ENCODE measurements at places on chromosomes 2 and 18. TPM values are rescaled to one million over a fixed set of nuclear protein-coding genes. Genes with fewer than 3 reads are reported as not detected.

GRCh38 chr2:202005272-202005887 is 28.3 kb upstream of the FZD7 start:
- DNase-seq: no peak

- DNase-seq: no peak
Observed at GRCh38 chr2:146917431-146918042, 927.3 kb upstream of the ACVR2A start.

DNA sequence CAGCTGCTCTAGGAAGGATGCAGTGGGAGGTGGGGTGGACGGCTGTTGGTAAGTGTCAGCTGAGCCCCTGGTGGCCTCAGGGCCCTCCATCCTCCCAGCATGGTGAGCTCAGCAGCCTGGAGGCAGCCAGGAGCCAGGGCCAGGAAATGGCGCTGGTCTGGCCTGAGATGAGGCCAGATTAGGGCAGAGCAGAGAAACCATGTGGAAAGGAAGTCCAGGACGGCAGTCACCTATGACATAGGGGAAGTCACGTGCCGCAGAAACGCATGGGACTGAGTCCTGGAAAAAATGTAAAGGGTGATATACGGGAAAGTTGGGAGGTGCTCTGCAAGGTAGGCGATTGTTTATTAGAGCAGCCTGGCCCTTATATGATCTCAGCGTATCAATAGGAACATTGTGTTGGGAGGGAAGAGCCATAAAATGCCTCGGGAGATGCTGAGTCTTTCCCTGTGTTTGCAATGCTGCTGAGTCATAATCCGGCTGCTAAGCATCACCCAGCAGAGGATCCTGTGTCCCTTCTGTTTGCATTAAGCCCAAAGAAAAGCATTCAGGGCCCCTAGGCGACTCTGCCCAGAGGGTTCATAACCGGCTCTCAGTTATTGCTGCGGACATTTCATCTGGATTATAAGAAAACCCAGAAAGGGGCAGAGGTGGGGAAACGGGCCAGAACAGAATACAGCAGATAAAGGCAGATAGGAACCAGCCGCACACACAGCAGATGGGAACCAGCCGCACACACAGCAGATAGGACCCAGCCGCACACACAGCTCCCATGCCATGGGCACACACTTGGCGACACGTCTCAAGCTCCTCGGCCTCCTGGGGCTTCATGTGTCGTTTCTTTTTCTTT is 30.3 kb upstream of the B3GNT7 start:
- DNase-seq: no peak

The GRB14 gene
- not detected for polyA plus RNA-seq

DNA sequence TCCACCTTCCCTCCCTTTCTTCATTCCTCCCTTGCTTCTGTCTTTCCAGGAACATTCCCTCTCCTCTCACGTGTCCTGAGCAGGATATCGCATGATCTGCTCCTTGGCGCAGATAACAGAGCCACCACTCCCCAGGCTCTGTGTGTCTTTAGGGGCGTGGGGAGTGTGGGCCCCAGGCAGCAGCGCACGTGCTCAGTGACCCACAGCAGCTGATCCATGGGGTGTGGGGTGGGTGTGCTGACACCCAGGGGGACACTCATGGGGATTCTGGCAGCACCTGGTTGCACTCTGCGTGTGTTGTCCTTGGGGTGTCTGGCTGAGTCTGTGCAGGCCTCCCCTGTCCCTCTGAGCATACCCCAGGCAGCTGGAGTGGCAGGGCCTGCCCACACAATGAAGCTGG is 9.9 kb upstream of the FOSL2 start:
- no peak for DNase-seq
